Endothelial cell (in vitro differentiated cells): ENCODE measurements at places on chromosomes 2 and 18. TPM values are rescaled to one million over a fixed set of nuclear protein-coding genes. Genes with fewer than 3 reads are reported as not detected.

GRCh38 chr2:61978522-61978921 lies 73.0 kb downstream of the COMMD1 start:
- no peak for DNase-seq

DNA sequence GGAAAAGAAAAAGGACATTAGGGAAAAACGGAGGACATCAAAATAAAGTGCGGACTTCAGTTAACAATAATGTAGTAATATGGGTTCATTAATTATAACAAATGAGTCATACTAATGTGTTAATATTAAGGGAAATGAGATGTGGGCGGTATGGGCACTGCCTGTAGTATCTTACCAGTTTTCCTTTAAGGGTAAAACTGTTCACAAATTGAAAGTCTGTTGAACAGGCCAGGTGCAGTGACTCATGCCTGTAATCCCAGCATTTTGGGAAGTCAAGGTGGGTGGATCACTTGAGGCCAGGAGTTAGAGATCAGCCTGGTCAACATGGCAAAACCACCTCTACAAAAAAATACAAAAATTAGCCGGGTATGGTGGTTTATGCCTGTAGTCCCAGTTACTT lies 56.8 kb upstream of the PMAIP1 start:
- no peak for DNase-seq

DNA sequence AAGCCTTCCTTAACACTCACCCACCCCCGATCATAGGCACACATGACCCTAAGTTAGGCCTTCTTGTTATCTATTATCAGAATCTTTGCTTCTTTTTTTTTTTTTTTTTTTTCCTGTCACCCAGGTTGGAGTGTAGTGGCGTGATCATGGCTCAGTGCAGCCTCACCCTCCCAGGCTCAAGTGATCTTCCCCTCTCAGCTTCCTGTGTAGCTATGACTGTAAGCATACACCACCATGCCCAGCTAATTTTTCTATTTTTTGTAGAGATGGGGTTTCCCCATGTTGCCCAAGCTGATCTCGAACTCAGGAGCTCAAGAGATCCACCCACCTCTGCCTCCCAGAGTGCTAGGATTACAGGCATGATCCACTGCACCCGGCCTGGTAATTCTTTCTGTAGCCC lies 328.7 kb downstream of the NR4A2 start:
- DNase-seq = no peak

- DNase-seq = peak; percentile 4
Measured at GRCh38 chr2:171864357-171864985, 29.6 kb downstream of the SLC25A12 start.

LYG2 gene
- total RNA-seq = 1.7 TPM

NEMP2 gene
- total RNA-seq = 8.3 TPM
